ENCODE measurements at places on chromosomes 7 and 10. TPM values are rescaled to one million over a fixed set of nuclear protein-coding genes. Genes with fewer than 3 reads are reported as not detected.

The SP8 gene
- not detected for total RNA-seq

The PRLHR gene
- total RNA-seq, result not detected

The AQP1 gene
- total RNA-seq, result not detected

The GPR85 gene
- not detected for total RNA-seq

The HGF gene
- not detected for total RNA-seq

GRCh38 chr10:43369921-43370320 lies 1.5 kb upstream of the FXYD4 start:
- no peak for DNase-seq

DNA sequence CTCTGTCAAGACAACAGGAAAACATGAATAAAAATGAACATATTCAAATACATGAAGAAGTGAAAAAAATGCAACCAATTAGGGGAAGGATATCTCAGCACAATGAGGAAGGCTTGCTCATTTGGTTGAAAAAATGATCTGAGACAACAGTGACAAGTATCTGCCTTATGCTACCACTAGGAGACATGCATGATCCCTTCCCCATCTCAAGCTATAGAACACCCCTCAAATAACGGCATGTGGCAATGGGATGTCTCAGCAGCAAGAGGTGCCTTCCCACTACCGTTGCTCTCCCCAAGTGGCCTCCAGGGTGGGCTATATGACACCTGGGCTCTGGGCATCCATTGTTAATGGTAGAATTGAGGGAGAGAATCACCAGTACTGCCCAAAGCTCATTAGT lies 98.1 kb upstream of the RSU1 start:
- DNase-seq, result no peak

DNA sequence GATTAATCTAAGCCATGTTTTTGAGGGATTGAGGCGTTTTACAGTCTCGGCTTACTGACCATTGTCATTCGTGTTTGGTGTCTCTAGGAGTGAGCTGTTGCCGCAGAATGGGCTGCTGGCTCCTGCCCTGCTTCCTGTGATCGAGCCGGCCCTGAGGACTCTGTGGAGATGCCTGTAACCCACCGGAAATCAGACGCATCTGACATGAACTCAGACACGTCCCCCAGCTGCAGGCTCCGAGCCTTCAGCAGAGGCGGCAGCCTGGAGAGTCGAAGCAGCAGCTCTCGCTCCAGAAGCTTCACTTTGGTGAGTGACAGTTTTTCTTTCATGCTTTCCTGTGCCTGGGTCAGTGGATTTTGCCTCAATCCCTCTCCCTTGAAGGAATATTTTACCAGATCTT lies 28.8 kb downstream of the PROSER2 start:
- no peak for DNase-seq

GRCh38 chr10:17740668-17741067 lies 11.3 kb upstream of the TMEM236 start:
- DNase-seq, result no peak

GRCh38 chr7:2576742-2577491 lies 18.1 kb downstream of the IQCE start:
- DNase-seq, result no peak

DNA sequence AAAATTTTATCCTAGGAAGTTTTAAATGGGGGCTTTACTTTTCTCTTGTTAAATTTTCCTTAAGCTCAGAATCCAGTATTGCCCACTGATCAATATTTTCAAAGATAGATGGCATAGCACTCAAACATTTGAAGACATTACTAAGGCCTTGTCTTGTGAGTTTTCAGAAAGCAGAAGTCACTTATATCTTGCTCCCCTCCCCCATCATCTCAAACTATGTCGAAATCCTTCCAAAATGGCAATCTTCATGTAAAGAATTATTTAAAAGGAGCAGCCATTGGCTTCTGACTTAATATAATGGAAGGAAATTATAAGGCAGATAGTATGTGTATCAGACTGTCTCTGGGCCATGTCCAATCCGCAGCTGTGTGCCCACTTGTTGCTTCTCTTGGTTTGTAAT lies 553.5 kb upstream of the C7orf33 start:
- DNase-seq, result no peak

DNA sequence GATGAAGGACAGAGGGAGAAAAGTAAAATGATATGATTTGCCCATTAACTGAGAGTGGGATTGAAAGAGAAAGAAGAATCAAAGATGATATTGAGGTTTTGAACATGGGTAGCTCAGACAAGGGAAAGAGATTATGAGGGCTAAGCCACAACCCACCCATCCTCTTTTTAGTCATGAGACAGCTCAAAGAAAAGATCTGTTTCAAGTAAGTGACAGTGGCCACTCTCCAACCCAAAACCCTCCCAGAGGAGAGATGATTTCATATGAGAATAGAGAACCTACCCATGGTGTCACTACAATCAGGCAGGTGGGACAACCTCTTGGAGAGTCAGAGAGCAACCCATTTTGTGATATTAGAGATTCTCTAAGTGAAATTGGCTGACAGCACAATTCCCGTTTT lies 32.2 kb downstream of the PLXNA4 start:
- DNase-seq, result no peak

DNA sequence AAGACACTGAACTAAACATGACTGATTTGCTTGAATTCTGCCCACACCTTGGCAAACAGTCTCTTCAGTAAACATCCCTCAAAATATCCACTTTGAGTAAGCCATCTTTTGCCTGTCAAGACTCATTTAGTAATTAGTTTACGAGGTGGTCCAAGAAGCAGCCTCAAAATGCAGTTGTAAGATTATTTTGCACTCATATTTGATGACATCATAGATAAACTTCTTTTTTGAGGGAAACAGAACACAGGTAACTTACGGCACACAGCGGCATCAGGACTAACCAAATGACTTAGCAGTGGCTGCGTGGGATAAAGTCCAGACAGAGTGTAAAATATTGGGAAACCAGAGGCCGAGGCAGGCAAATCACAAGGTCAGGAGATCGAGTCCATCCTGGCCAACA lies 41.8 kb upstream of the STEAP1B start:
- no peak for DNase-seq

DNA sequence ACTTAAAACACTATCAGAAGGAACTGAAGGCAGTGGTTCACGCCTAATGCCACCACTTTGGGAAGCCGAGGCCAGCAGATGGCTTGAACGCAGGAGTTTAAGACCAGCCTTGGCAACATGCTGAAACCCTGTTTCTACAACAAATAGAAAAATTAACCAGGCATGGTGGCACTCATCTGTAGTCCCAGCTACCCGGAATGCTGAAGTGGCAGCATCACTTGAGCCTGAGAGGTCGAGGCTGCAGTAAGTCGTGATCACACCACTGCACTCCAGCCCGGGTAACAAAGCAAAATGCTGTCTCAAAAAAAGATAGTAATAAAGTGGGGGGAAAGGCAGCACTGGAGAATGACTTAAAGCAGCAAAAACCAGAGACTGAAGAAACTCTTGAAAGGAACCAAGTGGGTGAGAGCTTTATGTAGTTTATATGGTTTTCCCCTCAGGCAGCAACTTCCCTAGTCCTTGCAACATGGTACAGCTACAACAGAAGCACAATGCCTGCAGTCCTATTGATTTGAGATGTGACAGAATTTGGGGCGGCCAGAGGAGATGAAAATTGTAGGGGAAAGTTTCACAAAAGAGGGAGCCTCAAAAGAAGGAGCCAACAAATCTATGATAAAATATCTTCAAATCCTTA lies 38.1 kb downstream of the GDI2 start:
- DNase-seq, result no peak

DNA sequence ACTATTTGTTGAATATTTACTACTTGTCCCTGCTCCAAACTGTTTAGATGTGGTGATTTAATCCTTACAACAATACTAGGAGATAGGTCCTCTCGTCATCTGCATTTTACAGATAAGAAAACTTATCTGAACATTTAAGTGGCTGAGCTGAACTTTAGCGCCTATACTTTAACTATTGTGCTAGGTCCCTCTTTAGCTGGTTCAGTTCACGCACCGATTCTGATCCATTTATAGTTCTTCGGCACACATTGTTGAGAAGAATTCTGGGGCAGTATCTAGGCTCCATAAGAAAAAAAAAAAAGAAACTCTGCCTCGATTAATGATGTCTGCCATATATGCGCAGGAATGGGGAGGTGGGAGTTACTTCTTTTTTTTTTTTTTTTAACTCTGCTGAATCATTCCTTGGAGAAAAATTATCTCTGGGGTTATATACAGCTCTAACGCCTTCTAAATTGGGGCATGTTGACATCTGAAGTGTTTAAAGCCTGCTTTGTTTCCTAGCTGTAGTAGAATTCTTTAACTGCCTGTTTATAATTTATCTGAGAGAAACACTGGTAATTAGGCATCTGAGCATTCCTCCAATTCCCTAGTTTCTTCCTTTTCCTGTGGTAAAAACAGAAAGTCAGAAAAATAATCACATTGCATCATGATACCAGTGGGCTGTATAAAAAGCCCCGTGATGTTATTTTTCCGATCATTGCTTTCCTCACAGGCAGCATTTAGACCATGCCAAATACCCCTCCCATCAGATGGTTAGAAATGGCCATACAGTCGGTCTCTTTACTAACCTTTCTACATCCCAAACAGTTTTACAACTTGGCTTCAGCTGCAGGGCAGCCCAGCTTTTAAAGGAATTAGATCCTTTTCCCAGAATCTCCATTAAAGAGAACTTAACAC lies 98.5 kb upstream of the KDM7A start:
- DNase-seq, result no peak

DNA sequence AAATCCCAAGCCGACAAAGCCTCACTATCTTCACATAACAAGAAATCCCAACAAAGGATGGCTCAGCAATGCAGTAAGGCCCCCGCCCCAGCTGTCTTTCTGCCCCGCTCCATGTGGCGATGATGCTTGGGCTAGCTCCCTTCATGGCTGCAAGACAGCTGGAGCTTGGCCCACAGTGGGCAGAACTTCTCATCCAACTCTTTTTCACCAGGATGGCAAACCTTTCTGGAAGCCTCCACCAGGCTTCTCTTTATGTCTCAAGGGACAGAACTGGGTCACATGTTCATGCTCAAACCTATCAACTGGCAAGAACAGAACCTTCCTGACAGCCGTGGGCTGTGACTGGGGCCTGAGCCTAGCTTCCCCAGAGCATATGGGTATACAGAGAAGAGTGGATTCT lies 260.5 kb upstream of the MKLN1 start:
- no peak for DNase-seq

GRCh38 chr7:29139796-29140195 lies 6.5 kb downstream of the CPVL start:
- DNase-seq, result no peak
